Right renal pelvis (tissue), 4 donors: ENCODE measurements at places on chromosomes 11 and 22.

DNA sequence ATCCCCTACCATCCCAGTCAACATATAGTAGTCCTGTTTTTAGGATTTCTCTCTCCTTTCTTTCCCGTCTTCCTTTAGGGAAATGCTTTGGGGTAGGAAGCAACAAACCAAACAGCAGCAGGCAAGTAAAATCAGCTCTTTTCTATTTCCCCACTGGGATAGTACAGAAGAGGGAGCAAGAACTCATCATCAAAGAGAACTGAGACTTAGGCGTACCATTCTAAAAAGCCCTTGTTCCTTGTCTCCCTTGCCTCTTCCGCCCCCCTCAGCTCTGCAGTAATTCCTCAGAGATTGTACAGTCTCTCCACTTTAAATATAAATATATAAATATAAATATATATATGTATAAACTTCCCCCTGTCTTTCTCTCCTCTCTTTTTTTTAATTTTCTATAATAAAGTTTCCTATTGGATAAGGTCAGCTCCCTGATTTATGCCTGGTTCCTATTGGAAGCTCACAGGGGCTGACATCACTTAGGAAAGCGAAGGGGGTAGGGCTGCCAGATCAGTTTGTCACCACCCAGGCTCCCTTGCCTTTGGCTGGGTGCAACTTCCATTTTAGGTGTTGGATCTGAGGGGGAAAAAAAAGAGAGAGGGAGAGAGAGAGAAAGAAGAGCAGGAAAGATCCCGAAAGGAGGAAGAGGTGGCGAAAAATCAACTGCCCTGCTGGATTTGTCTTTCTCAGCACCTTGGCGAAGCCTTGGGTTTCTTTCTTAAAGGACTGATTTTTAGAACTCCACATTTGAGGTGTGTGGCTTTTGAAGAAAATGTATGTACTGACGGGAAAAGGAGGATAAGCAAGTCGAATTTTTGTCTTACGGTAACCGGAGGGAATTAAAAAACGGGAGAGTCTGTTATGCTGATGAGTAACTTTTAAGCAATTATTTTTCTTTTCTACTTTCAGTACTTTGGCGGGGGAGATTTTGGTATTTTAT, at the start of gene CTNND1:
Gene CTNND1, plus strand, starts transcription at position 502 of the 934 bp plus-strand sequence. CDS start 29,677 bp downstream, outside the sequence.
- DNase-seq: peak; percentile 96

DNA sequence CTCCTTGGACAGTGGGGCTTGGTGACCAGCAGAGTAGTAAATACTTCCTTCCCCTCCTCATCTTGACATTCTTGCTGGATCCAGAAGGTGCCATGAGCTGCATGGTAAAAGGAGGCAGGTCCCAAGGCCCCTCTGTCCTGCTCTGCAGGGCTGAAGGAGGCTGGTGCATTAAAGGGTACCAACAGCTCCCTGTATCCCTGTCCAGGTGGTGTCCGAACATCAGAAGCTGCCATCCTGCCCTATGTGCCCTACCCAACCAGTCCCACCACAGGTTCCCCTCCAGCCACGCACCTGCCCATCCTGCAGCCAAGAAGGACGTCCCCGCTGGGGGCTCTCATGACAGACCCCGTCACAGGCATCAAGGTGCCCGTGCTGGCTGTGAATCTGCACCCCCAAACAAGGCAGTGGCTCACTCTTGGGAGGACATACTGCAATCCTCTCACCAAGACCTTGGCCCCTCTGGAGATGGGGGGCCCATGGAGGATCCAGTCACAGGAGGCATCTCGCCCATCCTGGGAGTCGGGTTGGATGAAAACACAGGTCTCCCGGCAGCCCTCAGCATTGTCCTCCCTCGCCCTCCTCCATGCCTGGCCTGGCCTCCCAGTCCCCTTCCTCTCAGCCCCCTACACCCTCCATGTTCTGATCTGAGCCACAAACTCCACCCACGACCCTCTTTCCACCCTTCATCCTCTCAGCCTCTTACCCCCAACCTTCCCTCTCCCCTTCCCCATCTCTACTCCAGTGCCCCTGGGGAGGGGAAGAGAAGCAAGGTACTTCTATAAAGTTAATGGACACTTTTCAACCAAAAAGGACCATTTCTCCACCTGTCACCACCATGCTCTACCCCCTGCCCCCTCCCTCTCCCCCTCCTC, 55.1 kb downstream of the BTG4 start:
- DNase-seq: no peak

GRCh38 chr11:71472941-71473792, 20.2 kb downstream of the NADSYN1 start:
- DNase-seq: no peak

DNA sequence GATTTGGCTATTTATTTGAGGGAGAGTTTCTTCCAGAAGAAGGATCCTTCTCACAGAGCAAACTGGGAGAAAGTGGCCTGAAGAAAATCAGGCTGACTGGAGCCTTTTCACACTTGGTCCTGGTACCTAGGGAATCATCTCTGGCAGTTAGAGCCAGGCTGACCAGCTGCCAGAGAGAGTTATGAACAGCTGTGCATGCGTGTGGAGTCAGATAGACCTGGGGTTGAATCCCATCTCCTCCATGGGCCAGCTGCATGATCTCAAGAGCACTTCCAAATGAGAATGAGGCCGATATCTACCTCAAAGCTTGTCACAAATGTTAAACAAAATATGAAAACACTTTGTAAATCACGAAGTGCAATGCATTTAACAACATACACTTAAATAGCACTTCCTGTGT, 390.0 kb downstream of the TENM4 start:
- DNase-seq: no peak

- no peak for DNase-seq
Observed at GRCh38 chr11:35419184-35419829, at the start of gene SLC1A2. Gene SLC1A2 (minus strand): TSS chr11:35419558. CDS start chr11:35418966, 592 bp downstream.

DNA sequence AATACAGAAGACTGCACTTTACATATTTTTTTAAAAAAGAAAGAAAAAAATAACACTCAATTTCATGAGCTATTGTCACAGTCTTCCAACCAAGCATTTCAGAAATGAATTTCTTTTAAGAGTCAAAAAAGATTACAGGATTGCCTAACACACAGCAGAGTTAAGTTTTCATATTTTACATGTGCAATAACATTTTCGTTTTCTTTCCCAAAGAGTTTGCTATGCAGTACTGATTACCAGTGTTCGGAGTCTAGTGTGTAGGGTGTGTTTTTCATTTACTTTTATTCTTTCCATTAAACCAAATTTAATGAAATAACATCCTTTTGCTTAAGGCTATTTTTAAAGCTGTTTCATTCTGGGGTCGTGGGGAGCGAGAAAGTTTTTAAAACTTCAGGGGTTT, 53.2 kb downstream of the MN1 start:
- DNase-seq: no peak
